Tracheal epithelial cell (primary cell): ENCODE measurements at places on chromosomes 7 and 10. TPM values are rescaled to one million over a fixed set of nuclear protein-coding genes. Genes with fewer than 3 reads are reported as not detected.

The SEC23IP gene
- 15.3 and 15.4 TPM in 2 replicates for total RNA-seq

The FAM237B gene
- total RNA-seq: not detected in 2 replicates

The TUBAL3 gene
- total RNA-seq: 0.72 TPM in 1 of 2 replicates, not detected in the other

The FRG2B gene
- not detected in 2 replicates for total RNA-seq

The SCIN gene
- total RNA-seq: 0.21 and 5.3 TPM in 2 replicates

The NKX6-2 gene
- not detected in 2 replicates for total RNA-seq
